ENCODE measurements at places on chromosomes 13 and 19. TPM values are rescaled to one million over a fixed set of nuclear protein-coding genes. Genes with fewer than 3 reads are reported as not detected.
A peak's percentile ranks its signal among the peaks of the same experiment; 100 is the strongest.

GRCh38 chr19:13104360-13104847 is 1.7 kb upstream of the LYL1 start:
- no peak overlapping the region for H3K27ac ChIP-seq
- no peak for DNase-seq
- no peaks in the 10 kb centered on the region for H3K4me1 ChIP-seq

- DNase-seq, result peak; percentile 11
- no peaks in the 10 kb centered on the region for H3K36me3 ChIP-seq
- H3K27ac ChIP-seq, result no peak overlapping the region
- H3K27me3 ChIP-seq, result peaks cover 73% of the 10 kb centered on the region
Observed at GRCh38 chr19:33906578-33907335, 110.1 kb downstream of the KCTD15 start.

MBNL2 gene
- total RNA-seq, result 12.0 TPM

NXNL1 gene
- total RNA-seq, result not detected

DNA sequence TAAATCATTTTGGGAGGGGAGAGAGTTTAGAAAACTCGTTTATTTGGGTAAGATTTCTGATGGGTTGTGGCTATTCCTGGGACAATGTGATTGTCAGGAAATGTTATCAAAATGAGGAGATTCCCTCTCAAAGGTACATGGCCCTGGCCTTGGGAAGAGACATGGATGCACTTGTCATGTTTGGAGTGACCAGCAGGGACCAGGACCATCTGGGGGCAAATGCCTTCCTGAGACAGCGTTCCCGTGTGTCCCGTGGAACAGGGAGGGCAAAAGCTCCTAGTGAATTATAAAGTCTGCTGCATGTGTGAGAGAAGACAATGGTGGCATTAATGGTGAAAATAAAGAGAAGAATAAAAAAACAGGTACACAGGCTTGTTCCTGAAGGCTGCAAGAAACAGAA is 317.3 kb downstream of the ZNF536 start:
- no peak overlapping the region for H3K4me3 ChIP-seq
- peak overlapping the region; percentile 41 for H3K27ac ChIP-seq
- peaks cover 61% of the 10 kb centered on the region for H3K4me1 ChIP-seq
- H3K27me3 ChIP-seq, result no peaks in the 10 kb centered on the region

GRCh38 chr19:47490031-47490430 is 6.0 kb upstream of the KPTN start:
- no peaks in the 10 kb centered on the region for H3K4me1 ChIP-seq
- no peak overlapping the region for H3K4me3 ChIP-seq
- no peak overlapping the region for H3K27ac ChIP-seq
- no peaks in the 10 kb centered on the region for H3K27me3 ChIP-seq
- H3K36me3 ChIP-seq, result no peaks in the 10 kb centered on the region

DNA sequence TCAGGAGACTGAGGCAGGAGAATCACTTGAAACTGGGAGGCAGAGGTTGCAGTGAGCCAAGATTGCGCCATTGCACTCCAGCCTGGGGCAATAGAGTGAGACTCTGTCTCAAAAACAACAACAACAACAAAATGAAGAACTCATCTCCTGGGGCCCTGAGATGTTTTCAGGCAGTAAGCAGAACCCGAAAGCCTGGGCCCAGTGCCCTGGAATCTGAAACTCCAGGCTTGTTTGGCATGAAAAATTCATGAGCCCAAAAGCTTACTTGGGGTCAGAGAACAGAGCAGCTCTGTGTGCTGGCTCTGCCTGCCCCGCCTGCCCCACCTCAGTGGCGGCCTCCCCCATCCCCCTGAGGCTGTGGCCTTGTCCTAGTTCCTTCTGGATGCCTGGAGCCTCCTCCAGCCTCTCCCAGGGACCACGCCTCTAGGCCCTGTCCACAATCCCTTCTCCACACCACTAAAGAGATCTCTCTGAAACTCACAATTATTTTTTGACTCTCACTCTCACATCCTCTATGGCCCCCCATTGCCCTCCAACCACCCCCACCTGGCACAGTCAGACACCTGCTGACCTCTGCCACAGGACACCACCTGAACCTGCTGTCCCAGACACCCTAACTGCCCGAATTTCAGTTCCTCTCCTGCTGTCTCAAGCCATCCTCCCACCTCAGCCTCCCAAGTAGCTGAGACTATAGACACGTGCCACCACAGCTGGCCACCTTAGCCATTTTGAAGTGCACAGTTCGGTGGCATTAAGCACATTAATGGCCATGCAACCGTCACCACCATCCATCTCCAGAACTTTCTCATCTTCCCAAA is 6.9 kb upstream of the AP1M2 start:
- no peak overlapping the region for H3K4me3 ChIP-seq
- no peaks in the 10 kb centered on the region for H3K36me3 ChIP-seq
- H3K27me3 ChIP-seq, result no peaks in the 10 kb centered on the region
- no peak for DNase-seq
- H3K27ac ChIP-seq, result no peak overlapping the region

DNA sequence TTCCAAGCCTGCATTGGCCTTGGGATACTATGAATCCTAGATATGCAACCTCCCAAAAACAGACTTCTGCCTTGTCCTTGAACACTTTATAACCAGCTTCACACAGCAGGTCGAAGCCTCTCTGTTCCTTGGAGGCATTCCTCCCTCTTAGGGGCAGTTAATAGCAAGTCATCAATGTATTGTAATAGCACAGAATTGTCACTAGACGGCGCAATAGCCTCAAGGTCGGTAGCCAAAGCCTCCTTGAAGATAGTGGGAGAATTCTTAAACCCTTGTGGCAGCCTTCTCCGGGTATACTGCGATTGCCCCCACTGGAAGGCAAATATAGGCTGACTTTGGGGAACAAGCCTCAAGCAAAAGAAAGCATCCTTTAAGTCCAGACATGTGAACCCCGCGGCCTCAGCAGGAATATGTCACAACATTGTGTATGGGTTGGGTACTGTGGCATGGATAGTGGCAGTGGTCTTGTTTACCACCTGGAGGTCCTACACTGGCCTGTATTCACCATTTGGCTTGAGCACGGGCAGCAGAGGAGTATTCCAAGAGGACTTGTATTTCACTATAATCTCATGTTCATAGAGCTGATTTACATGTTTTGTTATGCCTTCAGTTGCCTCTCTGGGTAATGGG is 61.1 kb downstream of the ZNF431 start:
- no peak overlapping the region for H3K27ac ChIP-seq
- no peaks in the 10 kb centered on the region for H3K36me3 ChIP-seq
- peak; percentile 57 for DNase-seq
- H3K27me3 ChIP-seq, result no peaks in the 10 kb centered on the region
- H3K4me3 ChIP-seq, result no peak overlapping the region

DNA sequence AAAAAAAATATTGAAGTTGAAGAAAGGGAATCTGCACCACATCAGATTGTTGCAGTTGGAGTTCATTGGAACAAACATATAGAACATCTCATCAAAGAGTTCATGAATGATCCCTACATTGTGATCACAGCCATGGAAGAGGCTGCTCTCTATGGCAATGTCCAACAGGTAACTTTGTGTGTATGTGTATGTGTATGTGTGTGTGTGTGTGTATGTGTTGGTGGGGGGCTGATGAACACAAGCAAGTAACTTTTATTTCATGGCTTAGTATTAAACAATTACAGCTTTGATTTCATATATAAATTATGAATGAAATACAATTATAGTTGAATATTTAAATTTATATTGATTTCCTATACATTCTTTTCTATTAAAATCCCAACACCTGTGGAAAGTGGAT is 69.4 kb downstream of the SLC7A9 start:
- H3K36me3 ChIP-seq, result no peaks in the 10 kb centered on the region
- no peak for DNase-seq

DNA sequence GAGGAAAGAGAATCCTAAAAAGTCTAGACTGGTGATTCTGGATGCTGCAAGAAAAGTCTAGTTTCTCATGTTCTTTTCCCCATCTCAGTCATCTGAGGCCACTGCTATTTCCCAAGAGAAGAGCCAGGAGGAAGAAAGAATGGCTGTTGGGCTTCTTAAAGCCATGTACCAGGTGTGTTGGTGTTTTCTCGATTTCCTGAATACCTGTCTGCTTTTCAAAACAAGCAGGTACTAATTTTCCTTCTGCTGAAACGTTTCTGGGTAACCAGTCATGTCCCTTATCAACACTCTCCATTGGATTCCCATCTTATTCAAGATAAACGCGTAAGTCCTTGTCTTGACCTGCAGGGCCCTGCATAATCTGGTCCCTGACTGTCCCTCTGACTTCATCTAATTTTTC is 1.1 kb downstream of the ZNF570 start:
- DNase-seq, result no peak
- peaks cover 2% of the 10 kb centered on the region for H3K4me1 ChIP-seq
- peak overlapping the region; percentile 65 for H3K4me3 ChIP-seq
- H3K27ac ChIP-seq, result no peak overlapping the region
- peaks cover 1% of the 10 kb centered on the region for H3K36me3 ChIP-seq

GRIK5 gene
- total RNA-seq, result 24.0 TPM

ALKBH6 gene
- 27.7 TPM for total RNA-seq

- no peak overlapping the region for H3K4me3 ChIP-seq
- no peak for DNase-seq
- H3K36me3 ChIP-seq, result no peaks in the 10 kb centered on the region
- H3K27ac ChIP-seq, result no peak overlapping the region
Observed at GRCh38 chr13:39915418-39915817, 260.0 kb downstream of the COG6 start.

DNA sequence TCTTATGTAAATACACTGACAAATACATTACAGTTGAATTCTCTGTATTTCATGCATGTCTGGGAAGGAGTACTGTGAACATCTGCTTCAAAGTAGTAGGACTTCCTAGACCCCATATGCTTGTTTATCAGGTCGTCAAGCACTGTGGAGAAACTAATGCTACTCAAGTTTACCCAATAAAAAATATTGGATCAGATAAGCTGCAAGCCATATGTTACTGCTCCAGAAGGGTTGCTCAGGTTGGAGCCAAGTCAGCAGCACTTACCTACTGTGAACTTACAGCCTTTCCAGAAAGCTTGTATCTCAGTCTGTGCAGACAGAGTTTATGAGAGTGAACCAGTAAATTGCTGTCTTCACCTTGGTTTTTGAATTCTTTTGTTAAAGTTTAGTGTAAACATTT is 36.2 kb downstream of the SLAIN1 start:
- H3K27ac ChIP-seq, result no peak overlapping the region
- H3K4me1 ChIP-seq, result peaks cover 65% of the 10 kb centered on the region
- no peak for DNase-seq
- H3K36me3 ChIP-seq, result peaks cover 85% of the 10 kb centered on the region
- no peak overlapping the region for H3K4me3 ChIP-seq

- H3K27me3 ChIP-seq, result no peaks in the 10 kb centered on the region
- no peak overlapping the region for H3K4me3 ChIP-seq
- H3K36me3 ChIP-seq, result no peaks in the 10 kb centered on the region
Observed at GRCh38 chr13:42356184-42356575, 84.2 kb downstream of the AKAP11 start.

Measured in A673 (cell line).